ENCODE measurements at places on chromosomes 7 and 10.
A peak's percentile ranks its signal among the peaks of the same experiment; 100 is the strongest.

- DNase-seq, result no peak
Observed at GRCh38 chr7:83937930-83938329, 256.7 kb downstream of the SEMA3A start.

DNA sequence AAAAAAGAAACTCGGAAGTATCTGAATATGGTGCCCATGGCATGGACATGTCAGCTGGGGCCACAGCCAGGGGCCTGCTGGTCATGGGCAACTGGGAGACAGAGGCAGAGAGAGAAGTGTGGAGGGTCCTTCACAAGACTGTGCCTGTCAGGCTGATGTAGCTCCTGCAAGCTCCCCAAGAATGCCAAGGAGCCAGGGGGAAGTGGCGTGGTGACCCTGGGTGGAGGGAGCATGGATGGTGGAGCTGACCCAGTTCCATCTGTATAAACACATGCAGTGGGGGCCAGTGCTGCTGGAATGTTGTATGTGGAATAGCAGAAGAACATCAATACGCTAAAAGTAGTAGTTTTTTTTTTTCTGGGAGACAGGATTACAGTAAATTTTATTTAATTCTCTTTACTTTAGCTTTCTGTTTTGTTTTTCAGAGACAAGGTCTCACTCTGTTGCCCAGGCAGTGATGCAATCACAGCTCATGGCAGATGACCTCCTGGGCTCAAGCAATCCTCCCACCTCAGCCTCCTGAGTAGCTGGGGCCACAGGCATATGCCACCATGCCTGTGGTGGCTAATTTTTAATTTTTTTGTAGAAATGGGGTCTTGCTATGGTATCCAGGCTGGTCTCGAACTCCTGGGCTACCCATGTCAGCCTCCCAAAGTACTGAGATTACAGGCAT is 10.5 kb upstream of the ZMIZ2 start:
- no peak for DNase-seq

DNA sequence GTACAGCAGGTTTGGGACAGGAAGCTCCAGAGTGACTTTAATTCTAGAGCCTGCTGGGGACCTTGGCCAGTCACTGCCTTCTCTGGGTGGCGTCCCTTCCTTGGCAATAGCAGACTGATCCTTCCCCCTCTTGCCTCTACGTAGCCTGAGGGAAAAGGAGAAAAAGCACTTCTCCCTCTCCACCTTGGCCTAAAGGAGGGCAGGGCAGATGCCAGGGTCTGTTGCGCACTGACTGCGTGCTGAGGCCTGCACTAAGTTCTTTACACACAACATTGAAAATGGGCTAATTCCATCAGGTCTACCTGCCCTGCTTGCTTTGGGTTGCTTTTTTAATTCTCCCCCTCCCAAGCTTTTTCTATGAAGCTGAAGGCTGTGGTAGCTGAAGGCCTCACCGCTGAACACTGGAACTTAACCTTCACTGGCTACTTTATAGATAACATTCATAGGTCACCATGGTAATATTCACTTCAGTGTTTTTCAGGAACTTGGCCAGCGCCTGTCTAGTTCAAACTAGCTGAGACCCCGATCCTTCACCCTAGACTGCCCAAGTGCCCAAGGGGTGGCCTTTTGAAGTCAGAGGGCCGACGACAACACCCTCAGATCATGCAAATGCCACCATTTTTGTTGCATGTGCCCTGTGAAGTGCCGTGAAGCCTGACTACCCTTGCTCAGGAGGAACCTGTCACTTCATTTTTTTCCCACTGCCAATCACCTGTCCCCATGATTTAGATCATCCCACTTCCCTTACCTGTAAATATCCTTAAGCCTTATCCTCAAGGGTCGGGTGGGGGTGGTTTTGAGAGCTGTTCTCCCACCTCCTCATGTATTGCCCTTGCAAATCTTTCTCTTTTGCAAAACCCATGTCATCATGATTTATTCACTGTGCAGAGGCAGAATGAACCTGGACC is 28.7 kb downstream of the PRF1 start:
- no peak for DNase-seq

GRCh38 chr7:87473986-87474385 is 1.5 kb downstream of the ABCB4 start:
- DNase-seq, result no peak

GRCh38 chr7:118872568-118872967 is 648.1 kb downstream of the ANKRD7 start:
- no peak for DNase-seq

DNA sequence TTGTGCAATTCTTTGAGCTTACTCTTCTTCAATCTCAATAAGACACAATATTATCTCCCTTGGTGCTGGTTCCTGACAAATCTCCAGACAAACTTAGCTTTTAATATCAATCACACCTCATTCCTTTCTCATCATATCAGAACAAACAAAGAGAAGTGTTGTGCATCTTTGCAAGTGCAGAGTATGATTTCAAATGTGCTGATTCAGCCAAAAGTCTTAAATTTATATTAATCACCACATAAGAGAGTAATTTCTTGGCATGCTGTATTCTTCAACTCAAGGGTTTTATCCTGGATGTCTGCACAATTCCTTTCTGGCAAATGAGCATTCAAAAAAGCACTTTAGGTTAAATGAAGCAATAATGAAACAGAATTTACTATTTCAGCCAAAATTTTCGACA is 877.8 kb downstream of the ANKRD7 start:
- no peak for DNase-seq

DNA sequence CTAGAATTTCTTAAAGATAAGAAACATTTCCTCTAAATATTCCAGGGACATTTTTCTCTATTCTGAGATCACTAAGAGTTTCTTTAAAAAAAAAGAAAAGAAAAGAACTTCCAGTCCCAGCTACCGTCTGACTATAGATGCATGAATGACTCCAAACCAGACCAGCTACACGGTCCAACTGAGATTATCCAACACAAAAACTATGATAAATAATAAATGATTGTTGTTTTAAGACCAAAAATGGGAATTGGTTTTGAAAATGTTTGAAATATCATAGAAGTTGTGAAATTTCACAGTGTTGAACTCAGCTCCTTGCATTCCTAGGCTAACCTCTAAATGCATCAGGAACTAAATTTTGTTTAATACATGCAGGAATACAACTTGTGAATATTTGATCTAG is 1619.6 kb upstream of the LRRTM3 start:
- DNase-seq, result no peak

DNA sequence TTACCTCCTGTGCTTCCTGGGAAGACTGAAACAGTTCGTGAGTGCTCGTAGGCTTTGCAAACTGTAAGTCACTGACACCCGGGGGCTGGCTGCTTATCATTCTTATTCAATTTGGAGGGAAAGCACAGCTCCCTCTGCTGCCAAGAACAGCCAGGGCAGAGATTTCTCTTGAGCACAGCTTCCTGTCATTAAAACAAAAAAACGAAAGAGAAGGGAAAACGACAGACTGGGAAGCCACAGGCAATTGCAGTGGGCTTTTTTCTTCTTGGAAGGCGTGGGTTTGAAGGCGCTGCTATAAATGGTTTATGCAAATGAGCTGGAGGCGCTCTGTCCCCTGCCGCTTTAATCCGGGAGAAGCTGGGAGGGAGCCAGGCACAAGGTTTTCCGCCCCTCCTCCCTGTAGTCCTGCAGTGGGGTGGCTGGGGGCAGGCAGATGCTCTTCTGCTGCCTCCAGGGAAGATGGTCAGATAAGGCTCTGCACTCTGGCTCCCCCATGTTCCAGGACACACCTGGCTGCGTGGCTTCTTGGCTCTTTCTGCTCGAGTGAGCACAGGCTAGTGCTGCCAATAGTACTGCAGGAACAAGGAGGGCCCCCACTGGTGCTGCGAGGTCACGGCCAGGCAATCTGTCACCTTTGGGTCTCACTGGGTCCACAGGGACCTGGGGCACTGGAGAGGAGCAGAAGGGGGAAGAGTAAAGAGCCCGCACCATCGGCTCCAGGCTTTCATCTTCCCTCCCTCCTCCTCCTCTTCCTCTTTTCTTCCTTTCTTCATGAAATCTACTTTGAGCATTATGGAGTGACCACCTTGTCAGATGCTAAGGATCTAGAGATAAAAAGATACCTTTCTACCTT is 49.5 kb downstream of the NEURL1 start:
- DNase-seq, result peak; percentile 59

DNA sequence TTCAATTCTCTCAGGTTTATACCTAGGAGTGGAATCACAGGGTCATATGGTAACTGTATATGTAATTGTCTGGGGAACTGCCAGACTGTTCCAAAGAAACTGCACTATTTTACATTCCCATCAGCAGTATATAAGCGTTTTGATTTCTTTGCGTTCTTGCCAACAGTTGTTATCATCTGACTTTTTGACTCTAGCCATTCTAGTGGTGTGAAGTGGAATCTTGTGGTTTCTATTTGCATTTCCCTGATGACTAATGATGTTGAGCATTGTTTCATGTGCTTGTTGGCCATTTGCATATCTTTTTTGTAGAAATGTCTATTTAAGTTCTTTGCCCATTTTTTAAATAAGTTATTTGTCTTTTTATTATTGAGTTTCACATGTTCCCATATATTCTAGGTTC is 44.3 kb upstream of the ZC3HAV1 start:
- no peak for DNase-seq

DNA sequence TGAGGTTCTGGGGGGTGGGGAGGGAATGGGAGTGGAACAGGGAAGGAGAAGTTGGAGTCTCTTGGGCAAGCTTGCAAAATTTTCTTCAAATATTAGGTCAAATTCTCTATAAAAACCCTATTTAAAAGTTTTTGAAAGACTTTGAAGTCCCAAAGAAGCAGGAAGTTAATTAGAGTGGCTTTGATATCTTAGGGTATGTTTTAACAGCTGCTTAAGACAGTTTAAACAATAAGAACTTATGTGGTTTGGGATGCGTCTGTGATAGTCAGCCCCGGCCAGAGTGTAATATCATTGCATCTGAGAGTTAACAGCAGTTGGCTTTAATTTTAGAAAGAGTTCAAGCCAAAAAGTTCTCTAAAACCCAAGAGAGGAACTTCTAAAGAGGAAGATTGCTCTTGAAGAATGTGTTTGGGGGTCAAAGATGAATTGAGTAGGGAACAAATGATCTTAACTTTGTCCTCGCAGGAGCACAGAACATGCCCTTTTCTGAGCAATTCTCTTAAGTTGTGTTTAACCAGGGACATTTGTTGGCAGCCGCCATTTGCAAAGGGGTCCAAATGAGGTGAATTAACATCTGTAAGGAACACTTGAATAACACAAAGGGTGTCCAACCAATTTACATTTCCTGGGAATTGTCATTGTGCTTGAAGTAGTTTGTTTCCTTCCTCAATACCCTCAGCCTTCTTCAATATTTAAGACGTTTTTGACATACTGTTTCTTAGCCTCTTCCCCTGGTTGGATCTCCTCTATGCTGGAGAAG is 182.4 kb downstream of the PTEN start:
- no peak for DNase-seq

- no peak for DNase-seq
Observed at GRCh38 chr10:19117438-19117837, 68.8 kb downstream of the MALRD1 start.

- no peak for DNase-seq
Observed at GRCh38 chr10:47254611-47255010, 45.4 kb upstream of the GDF10 start.

- no peak for DNase-seq
Observed at GRCh38 chr10:28677888-28678686, 766 bp downstream of the BAMBI start.

GRCh38 chr7:92835851-92836488 is 403 bp downstream of the CDK6 start:
- no peak for DNase-seq

GRCh38 chr7:22356010-22356691 is 803 bp downstream of the RAPGEF5 start:
- no peak for DNase-seq

GRCh38 chr7:64581926-64582894 is 19.3 kb upstream of the ZNF680 start:
- DNase-seq, result no peak

DNA sequence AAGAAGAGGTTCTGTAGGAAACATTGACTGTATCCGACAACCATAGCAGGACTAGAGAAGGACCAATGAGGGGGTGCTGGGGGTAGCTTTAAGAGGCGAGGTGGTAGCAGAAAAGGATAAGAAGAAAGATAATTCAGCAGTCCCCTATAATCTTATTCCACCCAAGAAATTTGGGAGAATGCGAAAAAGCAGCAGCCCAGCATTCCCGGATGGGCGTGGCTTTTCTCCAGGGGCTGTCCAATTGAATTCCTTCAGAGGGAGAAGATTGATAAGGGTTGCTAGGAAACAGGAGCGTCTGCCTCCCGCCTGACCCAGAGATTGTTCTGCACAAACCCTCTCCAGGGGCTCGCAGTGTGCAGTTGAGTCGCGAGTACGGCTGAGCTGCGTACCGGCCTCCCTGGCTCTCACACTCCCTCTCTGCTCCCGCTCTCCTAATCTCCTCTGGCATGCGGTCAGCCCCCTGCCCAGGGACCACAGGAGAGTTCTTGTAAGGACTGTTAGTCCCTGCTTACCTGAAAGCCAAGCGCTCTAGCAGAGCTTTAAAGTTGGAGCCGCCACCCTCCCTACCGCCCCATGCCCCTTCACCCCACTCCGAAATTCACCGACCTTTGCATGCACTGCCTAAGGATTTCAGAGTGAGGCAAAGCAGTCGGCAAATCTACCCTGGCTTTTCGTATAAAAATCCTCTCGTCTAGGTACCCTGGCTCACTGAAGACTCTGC is at the start of gene GRM3:
GRM3 (plus strand) TSS at position 349 of the 721 bp plus-strand sequence. CDS start 121,237 bp downstream, outside the sequence.
- DNase-seq, result peak; percentile 39

DNA sequence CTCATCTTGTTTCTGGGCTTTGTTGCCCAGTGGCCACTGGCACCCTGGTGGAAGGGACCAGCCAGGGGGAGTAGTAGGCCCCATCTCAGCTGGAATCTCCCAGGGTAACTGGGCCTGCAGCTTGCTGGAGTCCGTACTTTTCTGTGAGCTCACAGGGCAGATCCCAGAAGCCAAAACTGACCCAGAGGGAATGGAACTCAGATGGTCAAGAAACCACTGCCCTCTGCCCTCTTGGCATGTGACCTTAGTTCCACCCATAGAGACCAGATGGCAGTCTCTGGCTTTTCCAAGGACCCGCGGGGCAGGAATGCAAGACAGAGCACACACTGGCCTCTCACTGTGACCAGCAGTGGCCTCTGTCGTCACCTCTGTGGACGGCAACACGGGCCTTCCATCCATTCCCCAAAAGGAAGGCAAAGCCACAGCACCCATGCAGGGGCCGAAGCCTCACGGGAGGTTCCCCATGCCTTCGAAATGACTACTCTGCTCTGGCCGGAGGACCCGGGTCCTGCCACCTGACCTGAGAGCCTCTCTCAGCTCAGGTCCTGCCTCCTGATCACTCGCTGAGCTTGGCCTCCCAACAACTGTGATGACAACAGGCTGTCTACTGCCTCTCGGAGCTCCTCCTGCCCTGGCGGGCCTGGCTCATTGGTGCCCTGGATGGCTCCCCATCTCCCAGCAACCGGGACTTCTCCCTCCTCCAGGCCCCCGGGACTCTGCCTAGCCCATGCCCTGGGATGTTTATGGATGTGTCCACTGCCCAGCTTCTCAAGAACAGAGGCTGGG is 29.9 kb downstream of the MYL10 start:
- DNase-seq, result no peak

DNA sequence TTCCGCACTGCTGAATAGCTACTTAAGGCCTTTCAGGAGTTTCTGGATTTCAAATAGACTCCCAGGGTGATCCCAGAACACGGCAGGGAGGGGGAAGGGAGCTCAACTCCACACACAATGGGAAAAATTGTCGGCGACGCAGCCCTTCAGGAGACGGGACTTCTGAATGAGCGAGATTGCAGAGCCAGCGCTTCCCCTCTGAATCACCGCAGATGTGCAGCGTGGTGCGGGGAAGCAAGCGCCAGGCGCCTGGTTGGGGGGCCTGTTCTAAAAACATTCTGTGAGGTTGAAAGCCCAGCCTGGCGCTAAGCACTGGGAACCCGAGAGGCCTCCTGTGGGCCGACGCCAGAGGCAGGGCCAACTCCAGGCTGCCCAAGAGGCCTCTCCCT is 163.3 kb downstream of the MAD1L1 start:
- DNase-seq, result no peak

- no peak for DNase-seq
Observed at GRCh38 chr7:97026715-97027426, 2.2 kb upstream of the DLX5 start.

Measured in NCI-H524 treated with DMSO at 0.1 percent for 48 hours (cell line).